Head of caudate nucleus (tissue), 42 donors: ENCODE measurements at places on chromosomes 12 and 14.
A peak's percentile ranks its signal among the peaks of the same experiment; 100 is the strongest.

DNA sequence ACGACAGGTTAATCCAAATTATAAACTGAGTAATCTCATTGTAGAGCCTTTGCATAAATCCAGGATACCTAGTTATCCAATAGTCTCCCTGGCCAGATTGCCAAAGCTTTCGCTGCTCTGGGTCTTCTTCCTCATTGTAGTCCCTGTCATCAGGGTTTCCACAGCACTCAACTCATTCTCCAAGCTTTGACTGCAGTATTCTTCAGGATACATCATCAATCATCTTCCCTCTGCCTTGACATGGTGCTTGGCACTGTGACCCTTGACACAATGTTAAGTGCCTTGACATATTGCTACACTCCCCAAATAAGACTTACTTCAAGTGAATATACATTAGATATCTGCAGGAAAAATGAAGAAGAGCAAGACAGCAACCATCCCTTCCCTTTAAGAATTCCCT, 60.1 kb upstream of the RESF1 start:
- DNase-seq = no peak

DNA sequence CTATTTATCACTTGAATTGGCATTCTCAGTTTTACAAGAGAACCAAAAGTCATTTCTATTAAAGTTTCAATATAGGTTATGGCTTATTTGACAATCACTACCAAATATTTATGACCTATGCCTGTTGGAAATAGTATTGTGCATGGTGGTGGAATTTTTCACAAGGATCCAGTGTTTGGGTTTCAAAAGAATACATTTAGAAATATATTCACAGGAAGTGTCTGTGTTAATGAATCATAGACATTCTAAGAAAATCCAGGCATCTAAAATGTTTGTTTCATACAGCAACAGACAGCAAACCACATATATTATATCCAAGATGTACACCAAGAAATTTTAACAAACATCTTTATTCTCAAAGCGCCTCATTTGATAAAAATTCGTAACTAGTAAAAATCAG, 92.7 kb downstream of the MED13L start:
- no peak for DNase-seq

DNA sequence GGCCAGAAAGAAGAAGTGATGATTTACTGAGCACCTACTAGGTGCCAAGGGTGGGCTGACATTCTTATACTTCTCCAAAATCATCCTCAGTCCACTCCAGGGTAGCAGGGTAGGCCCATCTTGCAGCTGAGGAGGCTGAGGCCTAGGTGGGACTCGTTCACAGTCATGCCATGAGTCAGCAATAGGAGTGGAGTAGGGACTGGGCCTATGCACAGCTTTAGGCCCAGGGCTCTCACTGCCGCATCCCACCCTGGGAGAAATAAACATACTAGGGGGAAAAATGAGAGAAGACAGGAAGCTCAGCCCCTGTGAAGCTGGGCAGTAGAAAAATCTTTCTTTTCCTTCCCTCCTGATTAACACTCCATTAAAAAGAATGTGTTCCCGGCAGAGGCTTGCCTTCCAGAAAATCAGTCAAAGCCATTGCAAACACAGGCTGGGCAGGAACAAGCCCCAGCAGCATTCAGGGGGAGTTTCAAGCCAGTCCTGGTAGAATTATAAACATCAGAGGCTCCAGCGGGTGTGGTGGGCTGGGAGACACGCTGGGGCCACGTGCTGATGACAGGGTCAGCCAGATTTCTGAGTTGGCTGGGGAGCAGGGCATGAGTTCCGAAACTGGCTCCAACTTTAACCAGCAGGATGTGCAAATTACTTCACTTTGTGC, 1.8 kb downstream of the HSPB8 start:
- DNase-seq = no peak

DNA sequence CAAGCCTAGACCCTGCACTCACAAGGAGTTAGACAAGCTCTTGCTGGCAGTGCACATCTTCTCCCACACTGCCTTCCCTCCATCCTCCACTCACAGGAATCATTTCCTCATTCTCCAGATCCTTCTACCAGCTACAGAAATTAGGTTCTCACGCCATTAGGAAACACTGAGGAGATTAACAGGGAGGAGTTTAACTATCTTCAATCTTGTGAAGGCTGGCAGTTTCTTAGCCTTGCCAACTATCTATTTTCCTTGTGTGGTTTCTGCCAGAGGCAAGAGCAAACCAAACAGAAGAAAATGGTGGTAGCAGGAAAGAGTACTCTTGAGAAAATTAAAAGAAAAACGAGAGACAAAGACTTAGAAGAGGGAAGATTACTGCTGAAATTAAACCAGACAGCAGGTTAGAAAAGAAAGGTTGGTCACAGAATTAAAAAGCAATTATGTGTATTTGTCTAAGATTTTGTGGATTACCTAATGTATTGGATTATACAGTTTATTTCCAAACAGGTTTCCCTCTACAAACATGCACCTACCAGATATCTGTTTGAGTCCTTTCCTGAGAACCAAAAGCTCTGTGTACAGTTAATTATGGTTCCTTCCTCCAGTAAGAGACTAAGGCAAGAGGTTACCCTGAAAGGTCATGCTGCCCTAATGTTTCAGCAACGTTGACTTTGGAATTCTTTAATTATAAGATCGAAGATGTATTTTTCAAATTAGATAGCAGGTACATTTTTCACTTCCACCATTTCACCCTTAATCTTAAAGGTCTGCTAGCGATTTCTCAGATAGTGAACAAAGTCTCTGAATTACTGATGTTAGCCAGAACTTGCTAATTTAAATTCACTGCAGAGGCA, 5.0 kb downstream of the RERG start:
- no peak for DNase-seq

- peak; percentile 17 for DNase-seq
Measured at GRCh38 chr12:104750061-104750460, 208.0 kb downstream of the SLC41A2 start.

DNA sequence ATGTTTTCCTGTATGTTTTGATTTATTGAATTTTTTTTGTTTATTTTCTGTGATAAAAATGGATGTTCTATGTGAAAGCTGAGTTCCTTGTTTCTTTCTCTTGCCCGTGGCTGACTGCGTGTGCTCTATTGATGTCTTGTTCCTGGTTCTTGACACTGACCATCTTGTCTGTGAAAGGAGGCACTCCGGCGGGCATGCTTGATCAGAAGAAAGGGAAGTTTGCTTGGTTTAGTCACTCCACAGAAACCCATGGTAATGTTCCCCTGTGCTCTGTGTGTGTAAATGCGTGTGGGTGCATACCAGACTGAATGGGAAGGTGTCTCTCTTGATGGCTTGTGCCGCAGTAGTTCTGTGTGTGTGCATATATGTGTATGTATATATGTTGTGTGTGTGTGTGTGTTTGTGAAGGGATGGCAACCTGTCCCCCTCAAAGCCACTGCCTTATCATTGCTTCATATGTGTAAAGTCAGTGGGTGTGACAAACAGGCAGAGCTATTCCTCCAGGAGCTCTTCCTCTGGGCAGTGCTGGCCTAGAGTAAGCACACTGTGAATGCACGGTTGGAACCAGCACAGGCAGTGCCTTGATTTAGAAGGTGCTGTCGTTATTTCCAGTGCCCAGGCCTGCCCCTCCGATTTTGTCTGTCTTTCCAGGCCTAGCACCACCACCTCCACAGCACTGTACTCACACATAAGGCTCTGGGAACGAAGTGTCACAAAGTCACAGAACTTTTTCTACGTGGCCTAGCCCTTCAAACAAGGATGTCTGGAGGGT, 247.3 kb upstream of the FKBP4 start:
- DNase-seq = no peak

GRCh38 chr14:55611859-55612258, 31.9 kb downstream of the KTN1 start:
- no peak for DNase-seq
